Aorta (tissue), 5 donors: ENCODE measurements at places on chromosomes 4 and X. TPM values are rescaled to one million over a fixed set of nuclear protein-coding genes. Genes with fewer than 3 reads are reported as not detected.

DNA sequence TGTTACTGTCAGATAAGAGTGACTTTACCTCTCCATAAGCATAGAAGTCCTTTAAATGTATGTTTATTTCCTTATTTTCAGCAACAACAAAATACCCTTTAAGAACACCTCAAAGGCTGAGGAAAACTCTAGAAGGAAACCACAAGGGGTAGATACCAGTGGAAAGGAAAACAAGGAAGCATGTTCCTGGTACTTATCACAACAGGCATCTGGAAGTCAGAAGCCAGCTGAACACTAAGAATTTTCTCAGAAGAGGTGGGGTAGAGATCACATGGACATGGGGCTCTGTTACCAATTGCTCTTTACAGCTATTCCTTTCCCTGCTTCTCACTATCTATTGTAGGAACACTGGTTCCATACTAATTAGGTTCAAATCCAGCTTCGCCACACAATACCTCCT, 51.5 kb upstream of the BEND2 start:
- no peak for DNase-seq

Gene TCEAL6
- 0.55 TPM for total RNA-seq

DNA sequence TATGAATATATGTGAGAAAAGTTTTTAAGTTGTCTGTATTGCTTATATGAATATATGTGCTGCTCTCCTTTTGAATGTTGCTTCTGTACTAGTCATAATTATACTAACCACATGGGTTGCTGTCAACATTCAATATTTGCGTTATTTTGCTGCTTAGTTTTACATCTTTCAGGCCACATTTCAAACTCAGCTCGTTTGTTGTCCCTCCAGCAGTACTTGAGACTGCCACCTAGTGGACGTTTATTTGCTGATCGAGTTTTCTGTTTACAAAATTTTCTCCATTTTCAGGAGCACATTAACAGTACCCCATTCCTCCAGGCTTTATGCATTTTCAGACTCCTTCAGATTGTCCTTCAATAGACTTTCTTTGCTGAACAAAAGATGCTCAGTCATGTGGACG, 75.8 kb downstream of the NUDT11 start:
- no peak overlapping the region for H3K27ac ChIP-seq
- no peak for DNase-seq
- no peaks in the 10 kb centered on the region for H3K27me3 ChIP-seq
- no peaks in the 10 kb centered on the region for H3K36me3 ChIP-seq
- no peaks in the 10 kb centered on the region for H3K4me1 ChIP-seq
- no peak overlapping the region for H3K4me3 ChIP-seq

- no peak for DNase-seq
- no peak overlapping the region for H3K4me3 ChIP-seq
- peaks cover 6% of the 10 kb centered on the region for H3K4me1 ChIP-seq
- H3K27me3 ChIP-seq: no peaks in the 10 kb centered on the region
- no peak overlapping the region for H3K27ac ChIP-seq
These were observed 344.2 kb downstream of the MAPK10 start for GRCh38 chr4:86015412-86016350.

Gene ATP2B3
- total RNA-seq: 0.27 TPM

DNA sequence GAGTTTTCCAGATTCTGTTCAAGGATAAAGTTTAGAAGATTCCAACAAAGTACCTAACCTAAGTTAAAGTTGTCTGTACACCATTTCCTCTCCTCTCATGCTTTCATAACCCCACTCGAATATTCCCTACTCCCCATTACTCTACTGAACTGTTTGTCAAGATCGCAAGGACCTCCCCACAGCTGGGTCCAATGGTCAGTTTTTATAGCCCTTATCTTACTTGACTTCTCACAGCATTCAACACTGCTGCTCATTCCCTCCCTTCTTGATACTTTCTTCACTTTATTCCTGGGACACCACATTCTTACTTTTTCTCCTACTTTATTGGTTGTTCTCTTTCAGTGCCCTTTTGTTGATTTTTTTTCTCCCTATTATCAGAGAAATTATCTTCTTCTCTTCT, 30.9 kb downstream of the QDPR start:
- H3K4me3 ChIP-seq: no peak overlapping the region
- H3K27ac ChIP-seq: no peak overlapping the region
- no peaks in the 10 kb centered on the region for H3K27me3 ChIP-seq
- H3K4me1 ChIP-seq: no peaks in the 10 kb centered on the region
- no peak for DNase-seq

GRCh38 chr4:169902658-169903345, 123.4 kb downstream of the MFAP3L start:
- H3K27me3 ChIP-seq: no peaks in the 10 kb centered on the region
- H3K27ac ChIP-seq: no peak overlapping the region
- DNase-seq: no peak
- no peaks in the 10 kb centered on the region for H3K36me3 ChIP-seq
- H3K4me3 ChIP-seq: no peak overlapping the region
- no peaks in the 10 kb centered on the region for H3K4me1 ChIP-seq

DNA sequence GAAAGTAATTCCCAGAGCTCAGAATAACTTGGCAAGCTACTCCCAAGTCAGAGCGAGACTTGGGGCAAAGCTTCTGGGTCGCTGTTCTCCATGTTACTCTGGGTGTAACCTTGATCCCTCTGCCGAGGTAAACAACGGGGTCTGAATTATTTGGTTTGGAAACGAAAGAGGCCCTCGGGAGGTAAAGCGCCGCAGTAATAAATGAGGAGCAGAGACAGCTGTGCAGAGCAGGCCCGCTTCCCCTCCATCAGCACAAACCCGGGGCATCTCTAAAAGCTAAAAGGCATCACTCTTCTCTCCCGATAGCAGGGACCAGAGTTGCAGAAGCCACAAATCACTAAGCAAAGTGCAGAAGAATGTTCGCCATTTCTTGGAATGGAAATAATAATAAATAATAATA, 561.5 kb downstream of the BCOR start:
- H3K4me3 ChIP-seq: no peak overlapping the region
- no peak for DNase-seq
- H3K4me1 ChIP-seq: no peaks in the 10 kb centered on the region
- H3K27ac ChIP-seq: no peak overlapping the region
- H3K27me3 ChIP-seq: no peaks in the 10 kb centered on the region

- H3K4me1 ChIP-seq: no peaks in the 10 kb centered on the region
- H3K36me3 ChIP-seq: no peaks in the 10 kb centered on the region
These were observed 420.3 kb downstream of the FAT4 start for GRCh38 chr4:125735102-125735501.

Gene ACSL4
- 47.8 TPM for total RNA-seq

- no peaks in the 10 kb centered on the region for H3K36me3 ChIP-seq
- no peak overlapping the region for H3K4me3 ChIP-seq
- no peaks in the 10 kb centered on the region for H3K4me1 ChIP-seq
- H3K27ac ChIP-seq: no peak overlapping the region
- no peak for DNase-seq
These were observed 185.3 kb upstream of the BCOR start for GRCh38 chrX:40282946-40283660.

GRCh38 chr4:52372747-52373146, 286.4 kb downstream of the USP46 start:
- H3K4me1 ChIP-seq: no peaks in the 10 kb centered on the region
- no peaks in the 10 kb centered on the region for H3K27me3 ChIP-seq
- H3K27ac ChIP-seq: no peak overlapping the region
- DNase-seq: no peak

- DNase-seq: no peak
- no peak overlapping the region for H3K4me3 ChIP-seq
- H3K27ac ChIP-seq: no peak overlapping the region
- no peaks in the 10 kb centered on the region for H3K36me3 ChIP-seq
- no peaks in the 10 kb centered on the region for H3K27me3 ChIP-seq
These were observed 41.1 kb downstream of the LUZP4 start for GRCh38 chrX:115330498-115331168.
